Activated naive CD4-positive, alpha-beta T cell treated with anti-CD3 and anti-CD28 coated beads, Interleukin-2, amount 50 U/mL, for 72 hours (primary cell): ENCODE measurements at places on chromosomes 1 and 21.

GRCh38 chr21:31862078-31862477 lies 10.7 kb upstream of the HUNK start:
- no peak for DNase-seq

DNA sequence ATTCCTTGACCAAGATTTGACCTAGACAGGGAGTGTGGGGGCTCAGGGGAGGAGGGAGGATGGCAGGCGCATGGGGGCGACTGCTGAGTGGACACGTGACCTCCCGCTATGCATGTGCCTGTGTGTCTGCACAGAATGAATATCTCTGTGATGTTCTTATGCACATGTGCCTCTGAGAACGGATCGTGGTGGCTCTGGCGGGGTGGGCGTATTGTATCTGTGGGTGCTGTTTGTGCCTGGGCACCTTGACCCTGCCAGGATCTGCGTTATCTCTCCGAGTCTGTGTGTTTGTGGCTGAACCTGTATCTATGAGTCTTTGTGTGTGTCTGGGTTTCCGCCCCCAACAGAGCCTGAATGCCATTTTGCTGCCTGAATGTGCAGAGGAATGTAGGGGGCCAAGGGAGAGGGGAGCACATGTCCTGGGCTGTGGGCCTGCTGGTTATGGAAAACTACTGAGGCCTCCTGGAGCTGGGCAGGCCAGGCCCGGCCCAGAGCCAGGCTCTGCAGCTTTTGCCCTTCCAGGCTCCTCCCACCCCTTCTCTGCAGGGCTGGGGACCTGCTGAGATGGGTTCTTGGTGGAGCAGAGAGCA lies 102.5 kb downstream of the EBNA1BP2 start:
- no peak for DNase-seq

DNA sequence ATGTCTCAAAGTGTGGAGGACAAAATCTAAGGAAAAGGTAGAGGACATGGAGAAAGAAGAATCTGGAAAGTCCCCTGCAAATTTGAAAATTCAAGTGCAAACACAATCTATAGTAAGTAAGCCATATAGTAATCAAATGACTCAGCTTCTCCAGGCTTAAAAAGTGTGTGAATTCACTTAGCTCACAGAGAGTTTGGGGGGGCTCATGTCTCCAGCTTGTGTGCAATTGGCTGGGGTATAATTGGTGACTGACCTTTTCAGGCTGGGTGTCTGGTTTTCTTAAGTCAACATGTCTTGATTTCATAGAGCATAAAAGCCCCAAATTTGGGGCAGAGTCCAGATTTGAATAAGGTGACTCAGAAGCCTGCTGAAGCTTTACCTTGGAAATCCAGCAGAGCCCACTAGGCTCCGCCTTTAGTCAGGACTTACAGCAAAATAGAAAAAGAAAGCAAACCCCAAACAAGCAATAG lies 8.6 kb downstream of the CLDN14 start:
- DNase-seq, result no peak

DNA sequence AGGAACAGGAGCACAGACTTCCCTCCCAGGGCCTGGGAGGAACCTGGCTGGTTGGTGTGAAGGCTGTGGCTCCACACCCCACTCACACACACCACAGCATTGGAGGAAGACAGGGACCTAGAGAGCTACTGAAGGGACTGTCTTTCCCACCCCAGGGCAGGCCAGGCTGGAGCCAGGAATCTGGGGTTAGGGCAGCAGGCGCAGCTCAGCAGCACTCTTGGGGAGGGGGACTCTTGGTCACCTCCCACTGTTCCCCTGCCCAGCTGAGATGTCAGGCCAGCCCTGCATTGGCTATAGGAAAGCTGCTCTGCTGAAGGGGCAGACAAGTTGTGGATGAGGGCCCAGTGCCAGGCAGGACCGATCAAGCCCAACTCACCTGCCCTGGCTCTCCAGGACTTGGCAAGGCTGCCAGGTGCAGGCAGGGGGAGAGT lies 1.6 kb upstream of the PLEKHA6 start:
- DNase-seq, result no peak

DNA sequence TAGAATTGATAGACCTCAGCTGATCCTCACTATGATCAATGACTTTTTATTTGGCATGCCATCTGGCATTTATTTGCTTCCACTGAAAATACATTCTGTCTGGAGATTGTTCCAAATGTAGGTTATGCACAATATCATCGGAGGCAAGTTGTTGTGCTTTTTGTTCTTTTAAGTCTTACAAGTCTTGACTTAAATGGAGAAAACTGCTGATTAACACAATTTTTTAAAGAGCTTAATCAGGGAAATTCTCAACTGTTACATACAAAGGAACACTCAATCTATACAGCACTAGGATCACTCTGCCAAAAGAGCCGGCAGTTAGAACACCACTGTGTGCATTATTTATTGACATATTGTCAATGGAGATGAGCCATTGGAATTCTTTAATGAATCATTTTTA lies 19.2 kb downstream of the CYYR1 start:
- no peak for DNase-seq

GRCh38 chr1:42966688-42967612 lies 8.3 kb upstream of the SLC2A1 start:
- no peak for DNase-seq

- DNase-seq, result no peak
Measured at GRCh38 chr1:7670334-7671145, 100.6 kb upstream of the VAMP3 start.

DNA sequence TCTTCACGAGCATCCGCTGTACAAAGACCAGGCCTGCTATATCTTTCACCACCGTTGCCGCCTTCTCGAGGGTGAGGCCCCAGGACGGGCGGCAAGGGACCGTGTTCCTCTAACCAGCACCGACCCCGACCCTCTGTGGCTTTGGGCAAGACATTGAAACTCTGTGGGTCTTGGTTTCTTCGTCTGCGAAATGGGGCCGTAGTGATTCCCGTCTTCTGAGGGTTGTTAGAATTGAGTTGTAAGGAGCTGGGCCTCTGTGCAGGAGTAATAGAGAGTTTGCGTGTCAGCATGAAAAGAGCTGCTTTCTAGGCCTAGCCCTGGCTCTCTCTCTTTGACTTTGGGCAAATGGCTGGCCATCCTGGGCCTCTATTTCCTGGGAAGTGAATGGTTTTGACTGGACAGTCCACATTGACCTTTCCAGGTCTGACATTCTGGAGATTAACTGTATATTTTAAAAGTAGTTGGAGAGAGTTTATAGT lies 591 bp downstream of the MRPL37 start:
- DNase-seq, result no peak

DNA sequence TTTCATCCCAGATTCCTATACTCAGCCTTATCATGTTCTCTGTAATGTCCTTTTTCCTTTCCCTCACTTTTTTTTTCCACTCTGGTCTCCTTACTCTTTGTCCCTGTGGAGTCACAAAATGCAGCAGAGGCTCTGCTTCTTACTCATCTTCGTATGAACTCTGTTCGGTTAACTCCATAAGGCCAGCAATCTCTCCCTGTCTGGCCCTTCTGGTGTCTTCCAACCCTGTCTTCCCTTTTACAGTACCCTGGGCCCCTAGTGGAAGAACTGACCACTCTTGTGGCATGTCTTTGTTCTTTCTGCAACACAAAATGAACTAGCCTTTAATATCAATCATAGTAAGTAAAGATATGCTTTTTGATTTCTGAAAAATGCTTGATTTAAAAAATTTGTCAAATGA lies 7.1 kb downstream of the CD101 start:
- no peak for DNase-seq

DNA sequence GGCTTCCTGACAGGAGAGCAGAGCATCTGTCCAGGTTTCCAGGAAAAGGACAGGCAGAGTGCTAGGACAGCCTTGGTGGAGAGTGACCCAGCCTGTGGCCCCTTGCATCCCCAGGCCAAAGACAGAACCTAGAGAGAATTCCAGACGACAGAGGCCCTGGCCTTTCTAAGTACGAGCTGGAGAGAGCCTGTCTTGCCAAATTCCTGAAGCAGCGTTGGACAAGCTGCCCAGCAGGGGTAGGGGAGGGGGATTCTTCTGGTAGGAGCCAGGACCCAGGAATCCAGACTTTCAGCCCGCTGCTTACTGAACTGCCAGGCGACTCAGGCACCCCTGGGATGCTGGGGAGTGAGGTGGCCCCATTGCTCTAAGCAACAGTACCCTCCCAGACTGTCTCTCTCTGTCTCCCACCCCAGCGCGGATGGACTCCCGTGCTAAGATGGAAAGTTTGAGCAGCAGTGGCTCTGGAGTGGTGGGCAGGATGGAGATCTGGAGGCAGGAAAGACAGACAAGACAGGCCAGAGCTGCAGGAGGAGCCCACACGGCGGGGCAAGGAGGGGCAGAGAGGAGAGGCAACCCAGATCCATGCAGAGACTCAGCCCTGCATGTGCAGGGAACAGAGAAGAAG lies 8.8 kb upstream of the PEAR1 start:
- no peak for DNase-seq

DNA sequence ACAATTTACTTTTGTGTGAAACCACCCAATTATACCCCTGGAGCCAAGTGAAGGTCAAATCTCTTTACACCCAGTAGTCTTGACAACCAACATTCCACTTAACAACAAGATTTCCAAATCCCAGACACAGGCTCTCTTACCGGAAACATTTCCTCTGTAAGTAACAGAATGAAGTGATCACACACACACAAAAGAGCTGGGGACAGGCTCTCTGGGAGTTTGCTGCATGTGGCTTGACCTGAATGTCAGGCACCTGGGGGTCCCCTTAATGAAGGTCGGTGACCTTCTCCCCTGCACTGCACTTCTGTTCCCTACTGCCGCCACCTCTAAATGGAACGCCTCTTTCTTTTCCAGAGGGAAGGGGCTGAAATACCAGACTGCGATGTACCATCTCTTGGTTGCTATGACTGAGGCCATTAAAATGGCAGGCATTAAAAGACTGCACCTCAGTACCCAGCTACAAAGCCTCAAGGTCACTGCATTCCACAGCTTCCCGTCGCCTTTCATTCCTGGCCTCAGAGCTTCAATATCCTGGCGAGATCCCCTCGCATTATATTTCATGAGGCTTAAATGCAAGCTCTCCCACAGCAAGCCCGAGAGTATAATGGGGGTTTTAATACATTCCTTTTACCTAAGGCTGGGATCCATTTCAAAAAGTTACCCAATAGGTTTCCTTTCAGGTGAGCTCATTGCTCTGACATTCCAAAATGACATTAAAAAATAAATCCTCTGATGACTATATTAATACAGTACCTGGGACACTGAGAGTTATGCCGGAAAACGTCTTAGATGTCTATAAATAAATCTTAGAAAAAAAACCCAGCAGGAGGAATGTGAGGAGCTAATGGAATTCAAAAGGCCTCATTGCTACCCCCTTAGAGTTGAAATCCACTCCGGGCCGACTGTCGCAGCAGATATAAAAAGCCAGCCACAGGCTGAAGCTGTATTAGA lies 90.9 kb upstream of the DIRAS3 start:
- DNase-seq, result no peak

DNA sequence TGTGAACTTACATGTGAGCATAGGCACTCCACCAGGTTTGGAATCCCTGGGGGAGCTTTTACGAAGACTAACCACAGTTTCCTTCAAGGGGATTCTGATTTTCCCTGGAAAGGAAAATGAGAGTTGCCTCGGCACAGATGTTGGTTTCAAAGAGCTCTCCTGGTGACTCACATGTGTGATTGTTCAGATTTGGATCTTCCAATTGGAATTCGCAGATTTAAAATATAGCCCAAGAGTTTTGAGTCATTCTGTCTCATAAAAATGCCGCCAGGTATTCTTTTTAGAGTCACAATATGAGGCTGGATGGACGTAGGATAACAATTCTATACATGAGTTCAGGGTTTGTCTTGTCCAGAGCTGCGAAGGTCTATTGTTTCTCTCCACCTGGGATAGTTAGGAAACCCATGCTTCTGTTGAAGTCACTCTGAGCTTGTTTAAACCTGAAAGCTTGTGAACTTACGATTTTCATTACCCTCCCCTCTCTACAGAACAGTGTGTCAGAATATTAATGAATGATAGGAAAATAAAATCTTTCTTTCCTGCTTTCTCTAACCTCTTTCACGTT lies 64.9 kb downstream of the TGFB2 start:
- DNase-seq, result no peak

GRCh38 chr1:58699011-58699762 lies 675 bp downstream of the MYSM1 start:
- DNase-seq, result no peak

GRCh38 chr1:41245659-41246058 lies 3.6 kb upstream of the SCMH1 start:
- no peak for DNase-seq

GRCh38 chr1:237677979-237678378 lies 212.7 kb downstream of the ZP4 start:
- no peak for DNase-seq

DNA sequence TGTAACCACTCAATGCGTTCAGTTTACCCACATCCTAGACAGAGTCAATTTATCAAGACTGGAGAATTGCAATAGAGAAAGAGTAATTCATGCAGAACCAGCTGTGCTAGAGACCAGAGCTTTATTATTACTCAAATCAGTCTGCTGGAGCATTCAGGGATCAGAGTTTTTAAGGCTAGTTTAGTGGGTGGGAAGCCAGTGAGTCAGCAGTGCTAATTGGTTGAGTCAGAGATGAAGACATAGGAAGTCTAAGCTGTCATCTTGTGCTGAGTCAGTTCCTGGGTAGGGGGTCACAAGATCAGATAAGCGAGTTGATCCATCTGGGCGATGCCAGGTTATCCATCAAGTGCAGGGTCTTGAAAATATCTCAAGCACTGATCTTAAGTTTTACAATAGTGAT lies 499.6 kb downstream of the MRPL39 start:
- DNase-seq, result no peak

DNA sequence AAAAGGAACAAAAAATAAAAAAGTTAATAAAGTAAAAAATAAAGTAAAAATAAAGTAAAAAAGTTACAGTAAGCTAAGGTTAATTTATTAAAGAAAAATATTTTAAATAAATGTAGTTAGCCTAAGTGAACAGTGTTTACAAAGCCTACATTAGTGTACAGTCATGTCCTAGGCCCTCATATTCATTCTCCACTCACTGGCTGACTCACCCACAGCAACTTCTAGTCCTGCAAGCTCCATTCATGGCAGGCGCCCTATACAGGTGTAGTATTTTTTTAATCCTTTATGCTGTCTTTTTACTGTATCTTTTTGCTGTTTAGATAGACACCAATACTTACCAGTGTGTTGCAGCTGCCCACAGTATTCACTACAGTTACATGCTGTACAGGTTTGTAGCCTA lies 12.4 kb downstream of the ADAR start:
- DNase-seq, result no peak

DNA sequence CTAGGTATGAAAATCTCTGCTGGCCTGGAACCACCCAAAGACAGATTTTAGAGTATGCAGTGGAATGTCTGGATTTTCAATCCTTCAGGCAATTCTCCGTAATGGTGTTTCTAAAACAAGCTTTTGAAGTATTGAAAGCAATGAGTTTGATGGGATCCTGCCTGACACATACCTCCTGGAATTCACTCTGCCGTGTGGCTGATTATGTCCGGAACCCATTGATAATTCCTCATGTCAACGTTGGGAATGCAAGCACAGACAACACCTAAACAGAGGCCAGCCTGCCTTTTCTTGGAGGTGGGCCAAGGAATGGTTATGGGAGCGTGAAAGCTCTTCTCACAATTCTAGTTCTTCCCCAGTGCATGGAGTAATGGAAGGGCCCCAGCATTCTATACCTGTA lies 168.9 kb upstream of the HMCN1 start:
- no peak for DNase-seq
